Cardiac muscle cell (in vitro differentiated cells and primary cell): ENCODE measurements at places on chromosomes 1 and 21. TPM values are rescaled to one million over a fixed set of nuclear protein-coding genes. Genes with fewer than 3 reads are reported as not detected.

DHX9 gene
- 123 and 183 TPM in 2 replicates for total RNA-seq

SLC5A3 gene
- total RNA-seq, result 11.5 and 17.0 TPM in 2 replicates

UTP25 gene
- total RNA-seq, result 3.5 and 5.4 TPM in 2 replicates

SLC9A1 gene
- total RNA-seq, result 10.9 and 13.9 TPM in 2 replicates

FCER1A gene
- not detected in 2 replicates for total RNA-seq

TNFRSF4 gene
- 0.11 TPM in 1 of 2 replicates, not detected in the other for total RNA-seq

SLC6A17 gene
- 0.06 and 0.14 TPM in 2 replicates for total RNA-seq

ALG14 gene
- total RNA-seq, result 2.7 and 4.1 TPM in 2 replicates

NUP210L gene
- 0.18 TPM in 1 of 2 replicates, not detected in the other for total RNA-seq

DNAJC6 gene
- total RNA-seq, result 39.7 and 54.5 TPM in 2 replicates

DIO1 gene
- total RNA-seq, result not detected in 2 replicates

SEC16B gene
- total RNA-seq, result 0.35 and 0.63 TPM in 2 replicates

PTGER3 gene
- total RNA-seq, result 4.2 and 4.4 TPM in 2 replicates

KCNK2 gene
- total RNA-seq, result not detected in 2 replicates

GCSAML gene
- not detected in 2 replicates for total RNA-seq

CR1L gene
- total RNA-seq, result not detected in 2 replicates

PTPRC gene
- not detected in 2 replicates for total RNA-seq

CLDN17 gene
- total RNA-seq, result not detected in 2 replicates

ARTN gene
- total RNA-seq, result 26.2 and 29.8 TPM in 2 replicates

SUSD4 gene
- 20.9 and 24.8 TPM in 2 replicates for total RNA-seq

MYOG gene
- 0.18 TPM in 1 of 2 replicates, not detected in the other for total RNA-seq

HSF2BP gene
- total RNA-seq, result 1.2 and 3.6 TPM in 2 replicates

FMO5 gene
- 0.74 and 1.8 TPM in 2 replicates for total RNA-seq

GJA9 gene
- total RNA-seq, result not detected in 2 replicates

TLCD4 gene
- 7.6 and 13.7 TPM in 2 replicates for total RNA-seq

CDK11B gene
- 16.8 and 22.2 TPM in 2 replicates for total RNA-seq

ZFP69 gene
- total RNA-seq, result 2.9 and 4.9 TPM in 2 replicates

GRIK1 gene
- 0.53 TPM in 1 of 2 replicates, not detected in the other for total RNA-seq

LCE1F gene
- total RNA-seq, result not detected in 2 replicates

FOXJ3 gene
- total RNA-seq, result 28.5 and 54.1 TPM in 2 replicates

CIART gene
- 15.4 and 17.7 TPM in 2 replicates for total RNA-seq

GBP7 gene
- total RNA-seq, result not detected in 2 replicates

IFNLR1 gene
- 3.5 and 3.9 TPM in 2 replicates for total RNA-seq

ST6GALNAC5 gene
- 4.0 and 5.8 TPM in 2 replicates for total RNA-seq

SMIM1 gene
- total RNA-seq, result 20.9 and 28.4 TPM in 2 replicates

MLLT11 gene
- 15.1 and 30.1 TPM in 2 replicates for total RNA-seq

CHI3L1 gene
- total RNA-seq, result 1.8 TPM in 1 of 2 replicates, not detected in the other

MYOC gene
- 0.07 and 0.12 TPM in 2 replicates for total RNA-seq

DOCK7 gene
- total RNA-seq, result 51.8 and 79.6 TPM in 2 replicates

OR2G6 gene
- not detected in 2 replicates for total RNA-seq

ANKRD45 gene
- total RNA-seq, result 0.60 and 1.6 TPM in 2 replicates

PDZK1 gene
- total RNA-seq, result 0.18 TPM in 1 of 2 replicates, not detected in the other

C1orf94 gene
- not detected in 2 replicates for total RNA-seq

A3GALT2 gene
- total RNA-seq, result not detected in 2 replicates

RAD54L gene
- 2.5 and 3.3 TPM in 2 replicates for total RNA-seq

NHLH1 gene
- total RNA-seq, result 0.11 and 0.12 TPM in 2 replicates

OLIG2 gene
- 0.09 TPM in 1 of 2 replicates, not detected in the other for total RNA-seq
